Activated CD4-positive, alpha-beta T cell treated with anti-CD3 and anti-CD28 coated beads, Interleukin-2, amount 10 ng/mL, durations not matched to agents 7 days and 5 days (primary cell): ENCODE measurements at places on chromosomes 12 and 14. TPM values are rescaled to one million over a fixed set of nuclear protein-coding genes. Genes with fewer than 3 reads are reported as not detected.

- H3K27ac ChIP-seq = no peak overlapping the region
- no peak overlapping the region for H3K4me3 ChIP-seq
Measured at GRCh38 chr12:27535318-27535717, 11.3 kb downstream of the PPFIBP1 start.

DNA sequence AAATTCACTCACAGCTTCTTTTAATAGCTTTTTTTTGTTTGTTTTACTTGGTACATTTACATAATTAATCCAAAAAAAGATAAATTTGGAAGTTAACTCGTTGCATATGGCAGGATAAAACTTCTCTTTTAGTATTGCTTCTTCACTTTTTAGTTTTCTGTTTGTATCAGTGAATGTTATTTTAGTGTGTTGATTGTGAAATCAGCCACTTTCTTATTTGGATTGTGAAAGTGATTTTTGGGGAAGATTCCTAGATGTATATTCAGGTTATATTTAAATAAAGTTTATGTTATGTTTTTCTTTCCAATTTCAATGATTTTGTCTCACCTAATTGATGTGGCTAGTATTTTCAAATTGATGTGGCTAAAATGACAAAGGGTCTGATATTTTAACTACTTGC, 693.9 kb upstream of the MGAT4C start:
- no peak overlapping the region for H3K27ac ChIP-seq
- H3K36me3 ChIP-seq = no peaks in the 10 kb centered on the region
- no peaks in the 10 kb centered on the region for H3K27me3 ChIP-seq

- no peak within 1 kb of the TSS for H3K4me3 ChIP-seq
- H3K27ac ChIP-seq = no peak within 1 kb of the TSS
- H3K27me3 ChIP-seq = peaks cover 19% of the 10 kb centered on the region
- H3K36me3 ChIP-seq = no peaks in the 10 kb centered on the region
- no peaks in the 10 kb centered on the region for H3K4me1 ChIP-seq
Measured at GRCh38 chr12:10409392-10409791, at the start of gene KLRC4. KLRC4 (minus strand) TSS chr12:10409757; CDS start chr12:10409575, 182 bp downstream.

GRCh38 chr14:49092345-49092744, 493.8 kb downstream of the RPS29 start:
- H3K4me1 ChIP-seq = no peaks in the 10 kb centered on the region
- no peak for DNase-seq
- H3K27me3 ChIP-seq = no peaks in the 10 kb centered on the region
- no peaks in the 10 kb centered on the region for H3K36me3 ChIP-seq

DNA sequence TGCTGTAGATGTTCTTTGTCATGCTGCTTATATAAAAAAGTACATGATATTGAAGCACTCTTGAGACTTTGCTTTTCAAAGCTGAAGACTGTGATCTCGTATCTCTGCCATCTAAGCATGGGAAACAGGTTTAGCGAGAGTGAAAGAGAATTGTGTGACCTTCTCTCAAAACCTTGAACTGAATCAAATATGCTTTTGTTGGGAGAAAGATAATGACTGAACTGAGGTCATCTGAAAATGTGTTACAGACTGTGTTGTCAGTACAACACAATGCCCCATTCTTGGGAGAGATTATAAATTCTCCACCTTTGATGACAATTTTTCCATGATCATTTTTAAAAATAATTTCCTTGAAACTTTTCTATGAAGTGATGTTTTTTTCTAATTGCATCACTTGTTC, 272.1 kb upstream of the SEL1L start:
- H3K4me3 ChIP-seq = no peak overlapping the region
- H3K4me1 ChIP-seq = no peaks in the 10 kb centered on the region
- H3K27ac ChIP-seq = no peak overlapping the region
- no peaks in the 10 kb centered on the region for H3K27me3 ChIP-seq
- no peaks in the 10 kb centered on the region for H3K36me3 ChIP-seq
- no peak for DNase-seq

DNA sequence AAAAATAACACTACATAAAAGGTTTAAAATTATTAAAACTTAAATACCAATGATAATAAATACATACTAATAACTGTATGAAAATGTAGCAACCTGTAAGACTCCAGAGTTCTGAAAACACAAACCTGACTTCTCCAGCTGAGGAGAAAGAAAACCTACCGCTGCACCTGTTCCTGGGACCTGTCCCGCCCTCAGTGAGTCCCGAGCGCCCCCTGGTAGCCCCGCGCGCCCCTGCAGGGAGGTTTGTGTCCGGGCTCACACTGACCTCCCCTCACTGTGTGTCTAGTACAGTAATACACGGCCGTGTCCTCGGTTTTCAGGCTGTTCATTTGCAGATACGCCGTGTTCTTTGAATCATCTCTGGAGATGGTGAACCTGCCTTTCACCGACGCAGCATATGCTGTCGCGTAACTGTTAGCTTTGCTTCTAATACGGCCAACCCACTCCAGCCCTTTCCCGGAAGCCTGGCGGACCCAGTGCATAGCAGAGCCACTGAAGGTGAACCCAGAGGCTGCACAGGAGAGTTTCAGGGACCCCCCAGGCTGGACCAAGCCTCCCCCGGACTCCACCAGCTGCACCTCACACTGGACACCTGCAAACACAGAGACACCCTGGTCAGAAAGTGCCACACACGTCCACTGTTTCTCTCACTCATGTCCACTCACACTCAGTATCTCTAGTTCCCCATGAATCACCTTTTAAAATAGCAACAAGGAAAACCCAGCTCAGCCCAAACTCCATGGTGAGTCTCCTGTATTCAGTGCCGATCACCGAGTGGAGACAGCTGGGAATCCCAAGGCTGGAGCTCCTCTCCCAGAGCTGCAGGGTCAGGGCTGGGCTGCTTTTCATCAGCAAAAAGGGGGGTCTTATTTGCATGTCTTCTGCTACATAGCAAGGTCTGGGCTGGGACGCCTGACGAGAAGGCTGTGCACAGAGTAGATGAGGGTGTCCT, 1276.3 kb downstream of the TMEM121 start:
- no peaks in the 10 kb centered on the region for H3K36me3 ChIP-seq
- H3K4me3 ChIP-seq = no peak overlapping the region
- H3K27ac ChIP-seq = no peak overlapping the region
- no peaks in the 10 kb centered on the region for H3K4me1 ChIP-seq
- peaks cover 51% of the 10 kb centered on the region for H3K27me3 ChIP-seq
- no peak for DNase-seq

DNA sequence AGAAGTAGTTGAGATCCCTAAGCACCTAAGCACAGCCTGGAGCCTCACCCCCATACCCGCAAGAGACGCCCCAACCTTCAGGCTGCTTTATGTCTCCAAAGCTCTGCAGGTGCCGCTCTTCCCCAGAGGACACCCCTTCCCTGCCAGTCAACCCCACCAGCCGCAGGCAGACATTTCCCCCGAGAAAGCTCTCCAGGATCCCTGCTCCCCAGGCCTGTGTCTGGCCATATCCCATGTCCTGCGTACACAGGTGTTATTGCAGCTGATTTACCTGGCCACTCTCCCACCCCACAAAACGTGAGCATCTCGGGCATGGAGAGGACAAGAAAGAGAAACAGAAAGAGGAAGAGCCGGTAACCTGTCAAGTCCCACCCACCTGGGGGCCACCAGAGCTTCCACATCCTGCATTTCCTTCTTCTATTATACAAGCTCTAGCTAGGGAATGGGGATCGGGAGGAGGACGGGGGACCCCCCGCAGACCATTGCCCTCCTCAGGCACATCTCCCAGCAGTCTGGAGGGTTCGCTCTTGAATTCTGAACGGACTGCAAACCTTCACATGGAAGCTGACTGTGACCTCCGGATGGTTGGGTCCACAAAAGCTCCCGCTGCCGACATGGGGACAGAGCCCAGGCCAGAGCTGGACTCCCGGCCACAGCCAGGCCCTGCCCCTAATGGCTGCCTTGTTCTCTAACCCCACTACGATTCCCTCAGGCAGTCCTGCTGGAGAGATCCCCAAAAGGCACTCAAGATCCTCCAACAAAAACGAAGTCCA, 17.6 kb downstream of the CCDC88C start:
- peak overlapping the region; percentile 96 for H3K4me3 ChIP-seq
- H3K36me3 ChIP-seq = peaks cover 52% of the 10 kb centered on the region
- DNase-seq = peak; percentile 60
- H3K4me1 ChIP-seq = peaks cover 94% of the 10 kb centered on the region

- H3K27ac ChIP-seq = peak overlapping the region; percentile 56
- H3K4me3 ChIP-seq = no peak overlapping the region
- H3K36me3 ChIP-seq = peaks cover 46% of the 10 kb centered on the region
- no peaks in the 10 kb centered on the region for H3K27me3 ChIP-seq
- no peak for DNase-seq
Measured at GRCh38 chr12:56425193-56425592, 24.0 kb downstream of the TIMELESS start.

DNA sequence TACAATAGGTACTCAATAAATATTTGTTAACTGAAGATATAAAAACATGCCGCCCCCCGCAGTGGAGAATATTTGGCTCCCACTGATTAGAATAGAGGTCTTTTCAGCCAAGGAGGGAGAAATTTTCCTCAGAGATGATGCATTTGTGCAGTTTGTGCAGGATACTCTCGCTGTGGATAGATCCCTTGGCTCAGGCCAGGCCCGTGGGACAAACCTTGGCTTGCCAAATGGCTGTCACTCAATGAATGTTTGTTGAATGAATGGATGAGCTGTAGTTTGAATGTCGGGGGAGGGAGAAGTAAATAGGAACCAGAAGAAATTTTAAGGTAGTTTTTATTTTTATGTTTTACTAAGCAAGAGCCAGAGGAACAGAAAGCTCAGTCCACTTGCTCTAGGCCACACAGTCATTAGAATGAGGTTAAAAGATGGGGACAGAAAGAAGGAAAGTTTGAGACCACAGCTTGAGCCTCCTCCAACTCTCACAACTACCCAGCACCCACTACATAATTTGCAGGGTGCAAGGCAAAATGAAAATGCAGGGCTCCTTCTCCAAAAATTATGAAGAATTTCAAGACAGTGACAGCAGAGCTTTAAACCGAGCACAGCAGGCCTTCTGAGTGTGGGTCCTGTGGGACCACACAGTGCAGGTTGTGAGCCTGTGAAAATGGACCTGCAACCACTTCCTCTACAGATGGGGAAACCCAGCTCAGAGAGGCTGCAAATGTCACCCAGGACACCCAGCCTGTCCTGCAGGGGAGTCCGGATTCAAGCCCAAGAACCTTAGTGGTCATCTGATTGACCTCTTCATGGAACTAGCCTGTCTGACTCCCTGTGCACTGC, 51.4 kb downstream of the WSCD2 start:
- no peak overlapping the region for H3K27ac ChIP-seq
- no peak for DNase-seq
- H3K36me3 ChIP-seq = no peaks in the 10 kb centered on the region
- no peaks in the 10 kb centered on the region for H3K4me1 ChIP-seq
- H3K27me3 ChIP-seq = no peaks in the 10 kb centered on the region

DNA sequence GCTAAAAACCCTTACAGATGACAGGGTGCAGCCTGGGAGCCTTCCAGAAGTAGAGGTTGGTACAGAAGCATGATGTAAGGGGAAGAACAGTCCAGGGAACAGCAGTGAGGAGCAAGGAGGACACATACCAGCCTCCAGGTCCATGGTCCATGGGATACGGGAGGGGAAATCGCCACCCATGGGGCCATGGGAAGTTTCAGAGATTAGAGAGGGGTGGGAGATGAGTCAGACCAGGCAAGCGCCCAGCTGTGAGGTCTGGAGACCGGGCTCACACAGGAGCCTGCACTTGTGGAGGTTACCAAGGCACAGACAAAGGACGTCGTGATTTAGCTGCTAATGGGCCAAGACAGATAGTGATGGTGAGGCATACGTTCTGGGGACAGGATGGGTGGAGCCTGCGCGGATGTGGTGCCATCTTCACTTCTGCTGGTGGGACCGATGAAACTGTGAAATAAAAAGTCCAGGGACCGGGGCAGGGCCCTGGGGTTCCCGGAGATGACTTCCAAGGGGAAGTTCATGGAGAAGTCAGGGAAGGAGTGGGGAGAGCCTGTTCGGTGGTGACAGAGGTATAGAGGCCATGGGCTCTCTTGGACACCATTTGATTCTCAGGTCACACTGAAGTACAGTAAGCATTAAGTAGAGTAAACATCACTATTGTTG, 17.7 kb upstream of the LRP1-AS start:
- H3K4me3 ChIP-seq = no peak overlapping the region
- H3K4me1 ChIP-seq = no peaks in the 10 kb centered on the region
- no peaks in the 10 kb centered on the region for H3K36me3 ChIP-seq
- H3K27me3 ChIP-seq = no peaks in the 10 kb centered on the region

- H3K4me3 ChIP-seq = peak overlapping the region; percentile 34
- peaks cover 87% of the 10 kb centered on the region for H3K36me3 ChIP-seq
- H3K27me3 ChIP-seq = no peaks in the 10 kb centered on the region
- H3K27ac ChIP-seq = peak overlapping the region; percentile 76
Measured at GRCh38 chr12:53197011-53197640, 9.9 kb downstream of the ITGB7 start.

- H3K27me3 ChIP-seq = no peaks in the 10 kb centered on the region
- H3K4me3 ChIP-seq = no peak overlapping the region
- peaks cover 16% of the 10 kb centered on the region for H3K36me3 ChIP-seq
Measured at GRCh38 chr14:22939684-22940083, 10.5 kb upstream of the PRMT5 start.

DNA sequence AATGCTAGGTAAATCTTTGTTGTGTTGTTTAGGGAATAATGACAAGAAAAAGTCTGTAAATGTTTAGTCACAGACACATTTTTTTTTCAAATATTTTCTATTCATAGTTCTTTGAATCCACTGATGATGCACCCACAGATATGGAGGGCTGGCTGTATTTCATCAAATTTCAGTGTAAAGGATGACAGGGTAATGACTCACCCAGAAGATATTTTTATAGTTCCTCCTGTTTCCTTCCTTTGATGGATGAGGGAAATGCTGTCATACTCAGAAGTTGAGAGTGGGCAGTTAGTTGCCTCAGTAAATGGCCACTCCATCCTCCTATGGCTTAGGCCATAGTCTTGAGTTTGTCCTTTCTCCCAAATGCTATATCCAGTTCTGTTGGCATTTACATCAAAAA, 76.9 kb upstream of the REP15 start:
- peaks cover 3% of the 10 kb centered on the region for H3K27me3 ChIP-seq
- H3K27ac ChIP-seq = no peak overlapping the region
- peaks cover 2% of the 10 kb centered on the region for H3K36me3 ChIP-seq

DNA sequence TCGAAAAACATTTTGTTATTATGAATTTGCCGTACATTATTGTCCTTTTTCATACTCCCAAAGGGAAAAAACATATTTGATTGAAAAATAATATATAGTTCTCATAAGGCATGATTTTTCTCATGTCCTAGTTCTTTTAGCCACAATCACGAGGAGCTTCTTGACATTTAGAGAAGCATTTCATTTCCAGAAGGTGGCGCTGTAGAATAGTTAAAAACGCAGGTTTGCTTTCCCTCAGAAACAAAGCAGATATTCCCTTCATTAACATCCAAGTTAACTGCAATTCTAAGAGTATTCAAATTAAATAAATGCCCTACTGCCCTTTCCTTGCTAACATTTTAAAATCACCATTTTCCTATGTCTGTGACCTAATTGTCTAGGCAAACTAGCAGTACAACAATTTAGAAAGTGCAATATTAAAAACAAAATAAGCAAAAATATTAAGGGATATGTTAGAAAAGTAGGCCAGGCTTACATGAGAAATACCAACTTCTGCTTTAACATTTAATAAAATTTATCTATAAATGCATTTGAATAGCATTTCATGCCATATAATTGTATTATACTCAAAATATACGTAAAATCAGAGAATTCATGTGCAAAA, 10.9 kb upstream of the PIK3C2G start:
- H3K27ac ChIP-seq = no peak overlapping the region
- no peaks in the 10 kb centered on the region for H3K27me3 ChIP-seq
- no peaks in the 10 kb centered on the region for H3K36me3 ChIP-seq
- peak; percentile 10 for DNase-seq
- no peak overlapping the region for H3K4me3 ChIP-seq

The TSPAN8 gene
- not detected for total RNA-seq

The PAWR gene
- total RNA-seq = 8.0 TPM

The OTUB2 gene
- 2.4 TPM for total RNA-seq

The GSC gene
- not detected for total RNA-seq

The KRT6C gene
- total RNA-seq = not detected

The NUDT4 gene
- total RNA-seq = 37.8 TPM

The SRRM4 gene
- total RNA-seq = not detected

The DPPA3 gene
- total RNA-seq = not detected

The VRTN gene
- not detected for total RNA-seq

The ALX1 gene
- total RNA-seq = not detected

The BCL11B gene
- 116 TPM for total RNA-seq
